ENCODE measurements at places on chromosomes 12 and 14.
A peak's percentile ranks its signal among the peaks of the same experiment; 100 is the strongest.

DNA sequence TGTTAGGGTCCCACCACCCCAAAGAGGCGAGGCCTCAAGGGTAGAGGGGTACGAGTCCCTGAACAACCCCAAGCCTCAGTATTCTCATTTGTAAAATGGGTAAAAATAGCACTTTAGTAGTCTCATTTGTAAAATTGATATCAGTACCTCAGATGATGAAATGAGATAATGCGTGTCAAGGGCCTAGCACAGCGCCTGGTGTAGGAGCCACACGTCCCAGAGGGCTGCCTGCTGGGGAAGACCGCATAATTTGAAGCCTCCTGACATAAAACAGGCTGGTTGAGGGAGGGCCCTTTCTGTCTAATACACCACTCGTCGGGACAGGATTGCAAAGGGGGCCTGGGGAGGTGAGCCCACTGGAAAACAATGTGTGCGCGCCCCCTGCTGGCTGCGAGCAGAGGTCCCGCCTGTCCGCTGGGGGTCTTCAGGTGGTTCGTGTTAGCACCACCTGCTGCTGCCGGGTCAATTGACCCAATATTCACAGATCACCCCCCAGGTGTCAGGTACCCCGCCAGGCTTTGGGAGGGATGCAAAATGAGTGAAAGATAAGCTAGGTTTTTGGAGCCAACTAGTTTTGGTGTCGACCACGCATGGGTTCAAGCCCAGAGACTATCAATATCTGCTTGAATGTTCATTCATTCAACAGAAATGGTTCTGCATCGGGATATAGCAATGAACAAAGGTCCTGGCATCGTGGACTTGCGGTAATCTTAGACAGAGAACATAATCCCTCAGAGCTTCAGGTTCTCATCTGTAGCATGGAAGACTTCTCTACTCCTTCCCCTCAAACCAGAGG lies 24.7 kb upstream of the IRF2BPL start:
- H3K4me1 ChIP-seq = peaks cover 7% of the 10 kb centered on the region
- DNase-seq = no peak
- H3K27ac ChIP-seq = peak overlapping the region; percentile 91
- H3K27me3 ChIP-seq = no peaks in the 10 kb centered on the region
- H3K4me3 ChIP-seq = no peak overlapping the region
- no peaks in the 10 kb centered on the region for H3K36me3 ChIP-seq

DNA sequence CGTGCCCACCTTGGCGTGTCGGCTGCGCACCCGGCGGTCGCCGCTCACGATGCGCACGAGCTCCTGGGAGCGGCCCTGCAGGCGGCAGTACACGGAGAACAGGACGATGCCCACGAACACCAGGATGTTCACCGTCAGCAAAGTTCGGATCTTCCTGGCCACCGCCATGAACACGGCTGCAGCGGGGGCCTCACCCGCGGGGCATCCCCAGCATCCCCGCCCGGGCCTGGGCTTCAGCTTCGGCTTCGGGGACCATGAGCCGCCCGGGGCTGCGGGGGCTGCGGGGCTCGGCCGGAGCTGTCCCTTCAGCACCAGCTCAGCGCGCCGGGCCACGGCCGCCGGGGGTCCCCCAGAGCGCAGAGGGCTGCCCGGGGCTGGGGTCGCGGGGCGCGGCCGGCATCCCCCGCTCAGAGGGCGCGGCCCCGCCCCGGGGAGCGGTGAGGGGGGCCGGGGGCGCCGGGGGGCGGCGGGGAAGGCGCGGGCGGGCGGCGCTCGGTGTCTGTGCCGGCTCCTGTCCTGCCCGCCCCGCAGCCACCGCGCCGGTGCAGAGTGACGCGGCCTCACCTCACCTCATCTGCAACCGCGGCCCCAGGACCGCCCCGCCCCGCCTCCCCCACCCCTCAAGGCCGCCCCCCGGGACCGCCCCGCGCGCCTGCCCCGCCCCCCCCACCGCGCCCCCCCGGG lies at the start of gene GALNT9:
Gene GALNT9, minus strand, starts transcription at position 554 of the 684 bp plus-strand sequence. Its CDS starts 386 bp downstream, at position 168.
- H3K4me3 ChIP-seq = no peak within 1 kb of the TSS
- no peaks in the 10 kb centered on the region for H3K4me1 ChIP-seq
- H3K27me3 ChIP-seq = peaks cover 5% of the 10 kb centered on the region
- no peaks in the 10 kb centered on the region for H3K36me3 ChIP-seq
- H3K27ac ChIP-seq = no peak within 1 kb of the TSS

DNA sequence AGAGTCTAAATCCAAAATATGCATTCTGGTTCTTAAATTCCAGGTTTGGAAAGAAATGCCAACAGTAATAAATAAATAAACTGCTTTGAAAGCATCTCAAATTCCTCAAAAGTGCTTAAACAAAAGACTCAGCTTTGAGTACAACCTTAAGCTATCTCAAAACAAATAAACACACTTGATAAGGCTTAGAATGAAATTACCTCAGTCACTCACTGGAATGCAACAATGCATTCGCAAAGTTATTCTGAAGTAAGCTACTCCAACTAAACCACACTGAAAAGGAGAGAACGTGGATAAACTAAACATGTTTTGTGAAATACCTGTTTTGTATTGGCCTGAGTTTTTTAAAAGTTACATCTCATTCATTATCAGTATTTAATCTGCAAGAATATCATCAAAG lies 1.2 kb downstream of the SPTSSA start:
- H3K4me1 ChIP-seq = no peaks in the 10 kb centered on the region
- no peaks in the 10 kb centered on the region for H3K36me3 ChIP-seq
- H3K27me3 ChIP-seq = no peaks in the 10 kb centered on the region

- DNase-seq = no peak
- no peak overlapping the region for H3K4me3 ChIP-seq
- H3K27me3 ChIP-seq = no peaks in the 10 kb centered on the region
- H3K4me1 ChIP-seq = no peaks in the 10 kb centered on the region
- H3K27ac ChIP-seq = no peak overlapping the region
These were observed 702.3 kb downstream of the TMEM121 start for GRCh38 chr14:106228541-106229158.

DNA sequence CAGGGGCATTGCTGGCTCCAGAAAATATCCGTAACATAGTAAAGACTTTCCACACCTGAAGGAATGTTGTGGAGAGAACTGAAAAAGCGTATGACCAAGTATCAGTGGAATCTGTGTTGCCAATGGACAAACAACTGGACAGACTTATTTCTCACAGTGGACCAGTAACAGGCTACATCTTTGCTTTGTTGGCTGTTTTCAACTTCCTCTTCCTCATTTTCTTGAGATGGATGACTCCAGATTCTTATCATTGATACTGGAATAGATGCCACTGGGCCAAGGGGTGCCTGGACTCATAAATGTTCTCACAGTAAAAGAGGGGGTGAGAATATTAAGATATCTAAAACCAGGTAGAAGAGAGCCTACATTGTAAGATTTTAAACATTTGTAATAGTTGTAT lies 6.4 kb downstream of the GAS2L3 start:
- peaks cover under 1% of the 10 kb centered on the region for H3K4me1 ChIP-seq
- H3K36me3 ChIP-seq = no peaks in the 10 kb centered on the region
- H3K4me3 ChIP-seq = no peak overlapping the region
- H3K27me3 ChIP-seq = no peaks in the 10 kb centered on the region

DNA sequence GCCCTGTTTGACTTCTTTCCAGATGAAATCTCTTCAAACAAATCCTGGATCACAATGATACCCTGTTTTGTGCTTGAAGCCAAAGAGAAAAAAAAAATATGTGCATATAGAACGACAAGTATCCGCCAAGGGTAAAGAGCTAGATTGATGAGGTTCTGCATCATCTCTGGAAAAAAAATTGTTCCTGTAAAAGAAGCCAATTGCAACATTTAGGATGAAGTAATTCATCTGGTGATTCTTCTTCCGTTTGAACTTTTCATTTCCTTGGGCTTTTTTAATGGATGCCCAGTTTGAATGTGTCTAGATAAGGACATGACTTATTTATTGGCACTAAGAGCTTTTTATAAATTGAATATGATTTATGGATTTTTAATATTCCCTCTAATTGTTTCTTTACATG lies 38.1 kb upstream of the NPAS3 start:
- no peak overlapping the region for H3K27ac ChIP-seq
- H3K36me3 ChIP-seq = no peaks in the 10 kb centered on the region
- no peak overlapping the region for H3K4me3 ChIP-seq
- DNase-seq = no peak
- H3K4me1 ChIP-seq = no peaks in the 10 kb centered on the region
- no peaks in the 10 kb centered on the region for H3K27me3 ChIP-seq

DNA sequence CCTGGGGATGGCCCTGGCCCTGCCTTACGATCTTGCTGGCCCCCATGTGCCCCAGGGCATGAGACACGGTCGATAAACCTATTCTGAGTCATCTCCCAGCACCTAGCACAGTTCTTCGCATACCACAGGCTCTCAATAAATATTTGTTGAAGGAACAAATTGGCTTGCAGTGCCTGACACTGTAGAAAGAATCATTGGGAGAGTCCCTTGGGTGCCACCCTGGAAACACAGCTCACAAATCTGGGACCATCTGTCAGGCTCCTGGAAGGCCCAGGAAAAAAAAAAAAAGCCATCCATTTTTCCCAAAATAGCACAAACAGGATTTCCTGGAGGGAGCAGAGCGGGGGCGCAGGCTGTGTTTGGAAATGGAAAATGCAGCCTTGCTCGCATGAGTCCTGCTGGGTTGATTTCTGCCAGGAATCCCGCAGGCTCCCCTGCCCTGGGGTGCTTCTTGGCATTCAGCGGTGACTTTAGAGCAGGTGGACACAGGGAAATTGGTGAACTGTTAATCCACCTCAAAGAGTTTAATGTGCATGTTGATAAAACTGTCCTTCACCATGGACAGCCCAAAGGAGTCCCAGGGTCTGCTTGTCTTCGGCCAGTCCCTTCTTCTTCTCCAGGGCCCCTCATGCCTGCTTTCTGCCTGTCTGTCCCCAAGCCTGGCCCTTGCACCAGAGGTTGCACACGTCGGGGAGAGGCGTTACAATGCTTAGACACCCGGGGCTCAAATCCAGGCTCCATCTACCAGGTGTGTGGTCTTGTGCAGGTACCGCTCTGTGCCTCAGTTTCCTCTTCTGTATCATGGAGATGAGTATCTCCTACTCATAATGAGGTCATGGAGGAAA lies 106.1 kb upstream of the RFLNA start:
- H3K4me3 ChIP-seq = no peak overlapping the region
- no peaks in the 10 kb centered on the region for H3K27me3 ChIP-seq
- no peak for DNase-seq
- no peaks in the 10 kb centered on the region for H3K36me3 ChIP-seq
- no peaks in the 10 kb centered on the region for H3K4me1 ChIP-seq

- H3K27me3 ChIP-seq = no peaks in the 10 kb centered on the region
- no peaks in the 10 kb centered on the region for H3K36me3 ChIP-seq
- DNase-seq = no peak
These were observed 78.1 kb upstream of the GPR68 start for GRCh38 chr14:91322623-91323022.

GRCh38 chr12:113439606-113440030 lies 17.4 kb downstream of the SDSL start:
- H3K27ac ChIP-seq = no peak overlapping the region
- no peak for DNase-seq
- H3K27me3 ChIP-seq = no peaks in the 10 kb centered on the region
- H3K4me3 ChIP-seq = no peak overlapping the region
- no peaks in the 10 kb centered on the region for H3K4me1 ChIP-seq

GRCh38 chr12:94587266-94588241 lies 62.8 kb downstream of the TMCC3 start:
- no peak for DNase-seq
- H3K4me1 ChIP-seq = no peaks in the 10 kb centered on the region
- peak overlapping the region; percentile 22 for H3K4me3 ChIP-seq
- no peaks in the 10 kb centered on the region for H3K27me3 ChIP-seq
- H3K36me3 ChIP-seq = no peaks in the 10 kb centered on the region

- H3K27ac ChIP-seq = peak overlapping the region; percentile 96
- no peaks in the 10 kb centered on the region for H3K4me1 ChIP-seq
- no peaks in the 10 kb centered on the region for H3K36me3 ChIP-seq
- peak; percentile 39 for DNase-seq
- no peaks in the 10 kb centered on the region for H3K27me3 ChIP-seq
These were observed 707 bp downstream of the CPSF6 start for GRCh38 chr12:69239922-69240630.

DNA sequence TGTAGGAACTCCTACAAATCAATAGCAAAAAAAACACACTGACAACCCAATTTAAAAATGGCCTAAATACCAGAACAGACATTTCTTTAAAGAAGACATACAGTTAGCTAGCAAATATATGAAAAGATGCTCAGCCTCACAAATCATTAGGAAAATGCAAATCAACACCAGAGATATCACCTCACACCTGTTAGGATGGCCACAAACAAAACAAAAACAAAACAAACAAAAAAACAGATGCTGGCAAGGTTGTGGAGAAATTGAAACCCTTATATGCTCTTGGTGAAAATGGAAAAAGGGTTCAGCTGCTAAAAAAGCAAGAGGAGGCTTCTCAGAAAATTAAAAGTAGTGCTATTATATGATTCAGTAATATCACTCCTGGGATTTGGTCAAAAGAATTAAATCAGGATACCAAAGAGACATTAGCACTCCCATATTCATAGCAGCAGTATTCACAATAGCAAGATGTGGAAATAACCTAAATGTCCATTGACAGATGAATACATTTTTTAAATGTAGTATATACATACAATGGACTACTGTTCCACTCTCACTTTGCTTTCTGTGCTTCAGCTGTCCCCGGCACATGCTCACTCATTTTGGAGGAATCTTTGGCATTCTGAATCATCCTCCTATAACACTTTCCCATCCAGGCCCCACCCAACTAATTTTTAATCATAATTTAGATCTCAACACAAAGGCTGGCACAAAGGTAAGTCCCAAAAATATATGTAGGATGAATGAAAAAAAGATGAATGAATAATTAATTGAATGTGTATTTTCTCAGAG lies 99.1 kb downstream of the SYT1 start:
- no peaks in the 10 kb centered on the region for H3K36me3 ChIP-seq
- H3K27ac ChIP-seq = no peak overlapping the region
- no peaks in the 10 kb centered on the region for H3K4me1 ChIP-seq
- no peak for DNase-seq
- no peak overlapping the region for H3K4me3 ChIP-seq
- H3K27me3 ChIP-seq = no peaks in the 10 kb centered on the region

GRCh38 chr12:119096429-119097202 lies 82.1 kb upstream of the HSPB8 start:
- no peak overlapping the region for H3K4me3 ChIP-seq
- no peak for DNase-seq
- no peak overlapping the region for H3K27ac ChIP-seq
